ENCODE measurements at places on chromosomes 7 and 10.

DNA sequence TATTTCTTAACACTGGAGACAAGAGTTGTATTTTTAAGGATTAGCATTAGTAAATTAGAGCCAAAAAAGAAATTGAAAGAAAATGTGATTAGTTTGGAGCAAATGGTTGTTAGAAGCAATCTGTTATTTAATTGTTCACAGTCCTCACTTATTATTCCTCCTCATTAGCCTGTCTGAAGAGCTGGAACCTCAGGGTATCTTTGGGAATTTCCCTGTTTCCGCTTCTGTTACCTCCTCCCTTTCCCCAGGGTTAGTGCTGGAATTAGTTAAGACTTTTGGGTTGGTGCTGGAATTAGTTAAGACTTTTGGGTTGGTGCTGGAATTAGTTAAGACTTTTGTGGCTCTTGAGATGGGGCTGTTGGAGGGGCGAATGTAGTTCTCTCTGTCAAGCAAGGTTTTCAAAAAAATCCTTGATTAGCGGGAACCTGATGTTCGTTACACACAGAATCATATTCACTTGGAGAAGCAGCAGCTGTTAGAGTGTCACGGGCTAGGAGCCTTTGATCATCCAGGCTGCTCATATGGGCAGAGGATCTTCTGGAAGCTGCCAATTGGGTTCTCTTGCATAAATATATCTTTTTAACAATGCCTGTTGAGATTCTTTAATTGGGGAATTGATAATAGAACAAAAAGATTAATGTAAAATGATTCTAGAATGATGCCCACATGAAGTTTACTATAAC lies 251.0 kb upstream of the NPSR1 start:
- DNase-seq = no peak

- no peak for DNase-seq
Observed at GRCh38 chr10:131751827-131752775, 148.7 kb upstream of the PPP2R2D start.

DNA sequence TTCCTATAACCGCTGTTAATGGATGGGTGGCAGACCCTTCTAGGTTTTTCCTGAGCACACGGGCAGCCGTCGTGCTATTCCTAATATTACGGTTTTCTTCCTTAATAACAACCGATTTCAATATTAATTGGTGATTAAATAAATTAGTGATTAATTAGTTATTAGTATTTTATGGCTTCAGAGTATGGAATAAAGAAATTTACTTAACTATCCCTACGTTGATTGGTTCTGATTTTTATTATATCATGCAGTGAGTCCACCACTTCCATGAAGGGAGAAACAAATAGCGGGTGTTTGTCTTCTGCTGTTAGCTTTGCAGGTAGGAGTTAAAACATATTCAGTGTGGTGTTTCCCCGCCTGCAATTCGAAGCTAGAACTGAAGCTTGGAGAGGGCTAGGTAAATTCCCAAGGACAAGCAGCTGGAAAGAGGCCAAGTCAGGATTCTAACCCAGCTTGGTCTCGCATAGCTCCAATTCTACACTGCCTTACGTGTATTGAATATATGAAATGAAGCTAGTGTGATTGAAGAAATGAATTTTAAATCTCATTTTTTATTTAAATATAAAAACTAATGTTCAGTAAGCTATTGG lies 928 bp upstream of the CSTF2T start:
- no peak for DNase-seq

DNA sequence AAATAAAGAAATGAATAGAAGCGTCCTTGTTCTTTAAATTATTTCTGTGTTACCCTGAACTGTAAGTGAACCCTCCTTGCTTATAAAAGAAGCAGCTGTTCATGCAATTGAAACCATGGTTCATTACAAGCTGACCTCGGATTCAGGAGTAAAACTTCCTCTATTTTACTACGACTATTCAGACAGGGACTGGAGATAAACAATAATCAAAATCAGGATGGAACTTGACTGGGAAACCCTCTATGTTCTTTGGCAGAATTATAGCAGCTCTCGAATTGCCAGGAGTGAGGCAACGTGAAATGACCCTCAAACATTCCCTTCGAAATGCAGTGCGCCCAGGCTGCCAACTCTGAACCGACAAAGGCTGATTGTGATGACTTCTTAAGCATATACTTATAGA lies 172.1 kb downstream of the CYP26A1 start:
- DNase-seq = no peak

DNA sequence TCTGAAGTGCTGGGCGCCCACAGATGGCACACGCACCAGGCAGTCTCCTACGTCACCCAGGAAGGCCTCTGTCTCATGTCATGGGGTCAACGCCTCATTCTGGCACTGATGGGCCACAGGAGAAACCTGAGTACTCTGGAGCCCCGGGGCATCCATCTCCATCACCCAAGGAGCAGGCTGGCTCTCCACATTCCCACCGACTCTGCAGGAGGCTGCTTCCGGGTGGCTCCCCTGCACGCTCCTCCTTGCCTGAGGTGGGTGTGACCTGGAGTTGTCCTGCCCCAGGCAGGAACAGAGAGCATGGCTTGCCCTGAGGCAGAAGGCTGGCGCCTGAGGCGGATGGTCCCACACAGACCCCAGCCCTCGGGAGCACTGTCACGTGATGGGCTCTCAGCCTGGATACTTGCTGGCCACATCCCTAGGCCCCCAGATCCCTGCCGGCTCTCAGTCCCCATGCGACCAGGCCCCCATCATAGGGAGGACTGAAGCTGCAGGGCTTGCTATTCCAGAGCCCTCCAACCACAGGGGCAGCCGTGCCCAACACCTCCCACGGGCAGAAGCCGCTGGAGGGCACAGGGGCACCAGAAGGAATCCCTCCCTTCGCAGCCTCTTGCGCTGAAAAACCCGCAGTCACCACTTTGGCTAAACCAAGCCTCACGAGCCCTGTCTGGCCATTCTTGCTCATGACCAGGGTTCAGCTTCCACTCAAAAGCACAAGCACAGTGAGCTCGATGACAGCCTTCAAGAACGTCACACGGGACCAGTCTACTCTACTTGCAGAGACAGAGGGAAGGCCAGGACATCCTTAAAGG lies 80.7 kb downstream of the MAD1L1 start:
- no peak for DNase-seq

DNA sequence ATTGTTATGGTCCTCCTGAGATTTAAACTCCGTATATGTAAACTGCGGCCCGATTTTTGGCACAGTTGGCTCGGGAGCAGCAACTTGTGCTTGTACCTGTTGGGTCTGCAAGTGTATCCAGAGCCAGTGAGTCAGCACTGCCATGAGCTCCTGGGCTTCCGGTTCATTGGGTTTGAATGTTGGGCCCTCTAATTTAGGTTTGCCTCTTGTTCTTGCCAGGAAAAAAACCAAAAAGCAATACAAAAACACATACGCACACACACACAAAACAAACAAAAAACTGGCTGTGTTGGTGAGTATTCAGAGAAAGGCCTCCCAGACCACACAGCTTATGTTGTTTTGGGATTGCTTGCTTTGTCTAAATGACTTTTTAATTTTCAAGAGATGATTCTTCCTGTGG lies 26.3 kb downstream of the SND1 start:
- no peak for DNase-seq

- DNase-seq = no peak
Observed at GRCh38 chr7:136058546-136058945, 81.4 kb upstream of the MTPN start.

DNA sequence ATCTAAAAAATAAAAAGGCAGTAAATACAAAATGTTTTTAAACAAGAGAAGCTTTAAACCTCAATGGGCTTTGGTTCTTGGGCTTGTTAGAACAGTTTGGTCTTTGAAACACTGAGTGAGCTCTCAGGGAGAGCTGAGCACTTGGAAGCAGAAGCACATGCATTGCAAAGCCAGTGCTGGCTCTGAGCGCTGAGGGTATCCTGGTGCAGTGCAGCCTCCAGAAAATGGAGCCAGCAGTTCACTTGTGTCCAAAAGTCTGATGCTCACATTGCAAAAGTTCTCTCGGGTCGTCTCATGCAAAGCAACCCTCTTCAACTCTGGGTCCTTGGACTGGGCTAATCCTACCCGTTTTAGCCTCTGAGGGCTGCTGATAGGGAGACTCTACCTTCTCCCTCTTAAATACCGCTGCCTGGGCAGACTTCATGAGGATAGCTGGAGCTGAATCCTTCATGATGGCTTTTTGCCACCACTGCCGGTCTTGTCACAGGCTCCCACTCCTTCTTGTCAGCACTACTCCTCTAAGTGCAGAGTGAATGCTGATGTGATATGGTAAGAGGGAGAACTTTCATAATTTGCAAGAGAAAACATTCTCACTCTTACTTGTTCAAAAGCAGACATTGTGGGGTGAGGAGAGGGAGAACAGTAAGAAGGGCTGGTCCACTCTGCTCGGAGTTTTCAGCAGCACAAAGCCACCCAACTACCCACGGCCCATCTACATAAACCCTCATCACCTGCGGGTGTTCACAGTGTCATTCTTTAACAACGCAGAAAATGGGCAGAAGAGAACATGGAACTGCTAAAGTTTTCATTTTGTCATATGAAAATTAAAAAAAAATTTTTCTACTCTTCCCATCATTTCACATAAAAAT lies 42.2 kb upstream of the BMPER start:
- DNase-seq = no peak

DNA sequence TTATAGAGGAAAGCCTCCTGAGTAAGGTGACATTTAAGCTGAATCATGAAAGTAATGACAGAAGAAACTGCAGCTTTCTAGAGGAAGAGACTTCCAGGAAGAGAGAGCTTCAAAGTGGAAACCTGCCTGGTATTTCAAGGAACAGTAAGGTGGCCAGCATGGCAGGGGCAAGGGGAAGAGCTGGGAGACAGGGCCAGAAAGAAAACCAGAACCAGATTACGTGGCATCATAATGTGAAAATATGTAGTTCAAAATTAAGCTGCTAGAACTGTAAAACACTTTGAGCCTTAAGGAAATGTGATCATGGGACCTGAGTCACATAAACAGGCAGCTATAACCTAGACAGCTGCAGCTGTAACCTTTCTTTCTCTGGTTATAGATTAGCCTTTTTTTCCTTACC lies 238.0 kb upstream of the FOXK1 start:
- DNase-seq = no peak

DNA sequence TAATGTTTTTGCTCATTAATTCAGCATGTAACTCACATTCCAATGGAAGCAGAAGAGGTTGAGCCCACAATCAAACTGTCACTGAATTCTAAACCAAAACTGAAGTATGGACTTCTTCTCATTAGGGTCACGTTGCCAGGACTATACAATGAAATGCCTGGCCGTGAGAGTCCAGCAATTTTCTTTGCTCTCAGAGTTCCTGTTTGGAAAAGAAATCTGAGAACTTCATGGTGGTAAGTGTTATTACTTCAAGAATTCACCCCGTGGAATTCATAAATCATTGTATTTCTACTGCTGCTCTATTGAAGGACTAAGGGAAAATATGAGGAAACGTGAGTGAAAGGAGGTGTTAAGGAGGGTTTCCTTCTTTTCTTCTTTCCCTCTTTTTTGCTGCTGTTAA lies 441.8 kb upstream of the AKR1E2 start:
- no peak for DNase-seq

DNA sequence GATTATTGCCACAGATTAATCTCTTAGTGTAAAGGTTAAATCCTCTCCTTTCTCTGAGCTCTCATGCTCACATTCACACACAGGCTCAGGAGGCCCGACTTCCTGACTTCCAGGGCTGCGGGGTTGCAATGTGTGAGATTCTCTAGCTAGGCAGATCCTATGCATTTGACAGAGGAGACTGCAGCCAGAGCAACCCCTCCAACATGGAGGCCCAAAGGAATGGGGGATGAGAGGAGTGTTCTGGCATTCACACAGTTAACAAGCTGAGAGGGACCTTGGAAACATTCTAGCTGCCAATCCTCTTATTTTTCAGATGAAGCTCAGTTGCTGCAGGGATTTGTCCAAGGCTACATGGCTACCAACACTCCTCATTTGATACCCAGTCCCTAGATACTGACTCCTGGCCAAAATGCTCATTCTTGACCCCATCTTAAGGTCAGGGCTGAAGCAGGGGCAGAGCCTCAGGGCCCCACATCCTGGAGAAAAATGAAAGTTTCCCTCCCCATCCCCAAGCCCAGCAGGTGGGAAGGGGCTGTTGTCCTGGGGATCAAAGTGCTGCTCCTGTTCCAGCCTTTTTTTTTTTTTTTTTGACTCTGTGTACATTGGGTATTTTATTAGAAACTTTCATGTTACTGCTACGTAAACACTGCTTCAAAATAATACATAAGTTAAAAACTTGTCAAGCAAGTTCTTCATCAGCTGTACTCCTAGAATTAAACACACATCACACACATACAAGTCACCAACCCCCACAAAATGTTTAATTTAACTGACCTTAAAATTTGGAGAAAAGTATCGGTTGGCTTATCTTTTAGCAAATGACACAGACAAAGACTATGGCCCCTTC lies 325.6 kb downstream of the PLXNA4 start:
- DNase-seq = no peak

DNA sequence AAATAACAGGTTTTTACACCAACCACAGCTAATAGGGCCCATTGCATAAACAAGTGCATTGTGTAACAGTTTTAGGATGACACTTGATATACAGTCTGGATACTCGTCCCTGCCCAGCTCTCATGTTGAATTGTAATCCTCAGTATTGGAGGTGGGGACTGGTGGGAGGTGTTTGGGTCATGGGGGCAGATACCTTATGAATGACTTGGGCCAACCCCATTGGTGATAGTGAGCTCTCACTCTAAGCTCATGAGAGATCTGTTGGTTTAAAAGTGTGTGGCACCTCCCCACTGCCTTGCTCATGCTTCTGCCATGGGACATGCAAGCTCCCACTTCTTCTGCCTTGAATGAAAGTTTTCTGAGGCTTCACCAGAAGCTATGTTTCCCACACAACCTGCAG lies 136.7 kb downstream of the PDE1C start:
- DNase-seq = no peak

GRCh38 chr10:100020142-100020885 lies 10.6 kb upstream of the DNMBP start:
- DNase-seq = no peak

- no peak for DNase-seq
Observed at GRCh38 chr10:97000487-97001182, 168.5 kb downstream of the LCOR start.

GRCh38 chr10:31972519-31973041 lies 43.9 kb upstream of the ARHGAP12 start:
- DNase-seq = no peak

All from stimulated activated CD8-positive, alpha-beta memory T cell treated with anti-CD3 and anti-CD28 coated beads, Interleukin-2, amount 100 ng/mL, for 48 hours (primary cell).